ENCODE measurements at places on chromosomes 2 and 18.

DNA sequence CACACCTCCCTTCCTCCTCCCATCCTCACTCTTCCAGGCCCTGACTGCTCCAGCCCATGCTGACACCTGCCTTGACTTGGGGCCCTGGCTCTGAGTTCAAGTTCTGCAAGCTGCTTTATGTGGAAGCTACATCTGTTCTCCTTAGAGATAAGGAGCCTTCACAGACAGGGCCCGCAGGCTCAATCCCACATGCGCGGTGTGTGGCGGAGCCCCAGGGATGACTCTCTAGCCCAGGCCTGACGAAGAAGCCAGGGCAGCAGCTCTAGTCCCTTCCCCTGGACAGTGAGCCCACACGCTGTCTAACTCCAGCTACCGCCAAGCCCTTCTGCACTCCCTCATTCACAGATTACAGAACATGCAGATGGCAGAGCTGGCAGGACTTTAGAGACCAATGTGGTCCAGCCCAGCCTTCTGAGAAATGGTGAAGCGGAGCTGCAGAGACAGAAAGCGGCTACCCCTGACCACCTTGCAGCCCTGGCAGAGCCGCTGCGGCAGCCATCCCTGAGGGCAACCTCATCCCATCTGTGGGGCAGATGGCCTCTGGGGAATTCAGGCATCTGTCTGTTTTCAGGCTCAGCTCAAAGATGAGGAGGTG lies 304.3 kb downstream of the CELF4 start:
- peak; percentile 85 for DNase-seq

DNA sequence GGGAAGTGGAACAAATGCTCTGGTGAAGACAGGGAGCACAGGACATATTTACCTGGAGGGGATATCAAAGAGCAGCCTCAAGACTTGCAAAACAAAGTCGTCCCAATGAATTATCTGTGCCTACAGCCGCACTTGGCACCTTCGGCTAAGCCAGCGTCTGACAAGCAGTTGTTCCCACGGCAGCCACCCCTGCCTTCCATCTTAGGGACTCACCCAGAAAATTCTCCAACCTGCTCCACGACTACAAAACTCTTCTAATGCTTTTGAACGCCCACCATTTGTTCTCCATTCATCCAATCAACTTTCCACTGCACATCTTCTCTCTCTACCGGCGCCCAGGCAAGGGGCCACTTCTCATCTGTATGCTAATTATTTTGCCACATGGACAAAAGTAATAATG lies 7.0 kb downstream of the MYT1L start:
- DNase-seq = peak; percentile 82

GRCh38 chr2:101114815-101115214 lies 36.4 kb downstream of the TBC1D8 start:
- DNase-seq = no peak

GRCh38 chr2:191693778-191694177 lies 15.8 kb downstream of the NABP1 start:
- no peak for DNase-seq

DNA sequence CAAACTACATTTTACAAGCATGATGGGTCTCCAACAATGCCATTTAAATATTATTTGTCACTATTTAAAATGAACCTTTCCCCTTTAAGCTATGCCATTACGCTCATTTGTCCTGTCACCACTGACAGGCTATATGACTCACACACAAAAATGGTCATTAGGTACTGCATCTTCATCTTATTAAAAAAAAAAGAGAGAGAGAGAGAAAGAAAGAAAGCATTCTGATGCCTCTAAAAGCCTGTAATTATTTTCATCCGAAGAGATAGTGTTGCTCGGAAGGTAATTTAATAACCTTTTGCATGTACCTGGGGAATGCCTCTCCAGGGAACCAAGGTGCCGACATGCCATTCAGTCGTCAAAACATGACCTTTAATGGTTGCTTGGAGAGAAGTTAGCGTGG lies 226.7 kb downstream of the ARHGAP15 start:
- DNase-seq = no peak

- DNase-seq = no peak
Measured at GRCh38 chr2:92072461-92073035, 2798.7 kb upstream of the TEKT4 start.

GRCh38 chr2:239295377-239296019 lies 105.3 kb downstream of the HDAC4 start:
- DNase-seq = no peak

DNA sequence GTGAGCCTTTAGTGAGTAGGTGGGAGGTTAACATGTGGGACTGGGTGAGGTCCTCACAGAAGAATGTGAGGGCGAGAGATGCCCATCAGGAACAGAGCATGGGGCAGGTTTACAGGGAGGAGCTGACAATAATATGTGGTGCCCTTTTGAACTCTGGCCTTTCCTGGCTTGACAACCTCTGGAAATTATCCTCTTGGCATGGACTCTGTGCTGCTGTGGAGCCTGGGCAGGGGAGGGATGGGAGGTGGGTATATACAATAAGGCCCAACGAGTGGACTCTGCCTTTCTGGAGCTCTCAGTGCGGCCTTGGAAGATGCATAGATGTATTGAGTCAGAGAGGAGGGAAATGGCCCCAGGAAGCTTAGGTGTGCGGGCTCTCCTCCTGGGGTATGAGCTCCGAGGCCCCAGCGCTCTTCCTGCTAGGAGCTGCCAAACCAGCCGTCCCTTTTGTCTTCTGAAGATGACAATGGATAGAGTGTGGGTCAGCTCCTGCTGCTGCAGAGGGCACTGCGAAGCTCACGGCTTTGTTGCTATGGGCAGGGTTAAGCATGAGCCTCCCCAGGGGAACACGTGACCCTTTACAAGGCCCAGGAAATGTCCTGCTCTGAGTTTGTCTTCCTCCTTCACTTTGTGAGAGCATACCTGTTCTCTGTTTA lies 8.7 kb upstream of the PSD4 start:
- no peak for DNase-seq

Data from NCI-H524 treated with DMSO at 0.1 percent for 48 hours (cell line).